ENCODE measurements at places on chromosomes 3 and 15.

DNA sequence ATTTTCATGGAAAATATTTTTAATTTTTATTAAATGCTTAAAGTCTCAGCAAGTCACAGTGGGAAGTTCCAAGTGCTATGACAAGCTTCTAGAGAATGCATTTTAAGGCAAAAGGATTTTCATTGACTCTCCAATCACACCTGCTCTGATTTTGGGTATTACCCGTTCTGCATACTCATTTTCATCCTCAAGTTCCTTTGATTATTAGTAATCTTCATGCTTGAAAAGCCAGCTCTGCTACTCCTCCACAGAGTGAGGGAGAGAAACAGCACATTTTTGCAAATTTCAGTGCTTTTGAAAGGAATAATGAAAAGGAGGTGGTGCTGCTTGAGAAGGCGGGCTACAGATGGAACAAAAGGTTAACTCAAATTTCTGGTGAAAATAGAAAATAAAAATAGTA lies 450.7 kb downstream of the NSUN3 start:
- no peak for DNase-seq

DNA sequence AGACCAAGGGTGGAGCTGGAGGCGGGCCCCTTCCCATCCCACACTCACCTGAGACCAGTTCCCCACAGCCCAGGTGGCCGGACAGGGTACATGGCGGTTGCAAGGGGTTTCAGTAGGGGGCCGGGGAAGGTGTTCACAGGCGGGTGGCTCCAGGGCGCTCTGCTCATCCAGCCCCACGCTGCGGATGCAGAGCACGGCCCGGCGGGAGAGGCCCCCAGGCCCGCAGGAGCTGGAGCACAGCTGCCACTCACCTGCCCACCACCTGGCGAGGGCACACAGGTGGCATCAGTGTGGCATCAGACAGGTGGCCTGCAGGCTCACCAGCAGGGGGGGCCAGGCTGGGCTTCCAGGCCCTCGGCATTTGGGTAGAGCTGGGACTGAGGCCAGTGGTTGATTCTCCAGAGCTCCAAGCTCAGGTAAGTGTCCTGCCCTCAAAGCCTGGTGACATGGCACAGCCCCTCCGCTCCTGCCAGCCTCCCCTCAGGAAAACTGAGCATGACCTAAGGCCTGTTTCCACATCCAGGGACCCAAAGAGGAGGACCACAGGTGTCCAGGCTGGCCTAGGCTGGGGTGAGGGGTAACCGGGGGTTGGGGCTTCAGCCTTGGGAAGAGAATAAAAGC lies 43.8 kb downstream of the ADAMTS7 start:
- no peak for DNase-seq

GRCh38 chr3:24545887-24546286 lies 51.2 kb upstream of the THRB start:
- no peak for DNase-seq

DNA sequence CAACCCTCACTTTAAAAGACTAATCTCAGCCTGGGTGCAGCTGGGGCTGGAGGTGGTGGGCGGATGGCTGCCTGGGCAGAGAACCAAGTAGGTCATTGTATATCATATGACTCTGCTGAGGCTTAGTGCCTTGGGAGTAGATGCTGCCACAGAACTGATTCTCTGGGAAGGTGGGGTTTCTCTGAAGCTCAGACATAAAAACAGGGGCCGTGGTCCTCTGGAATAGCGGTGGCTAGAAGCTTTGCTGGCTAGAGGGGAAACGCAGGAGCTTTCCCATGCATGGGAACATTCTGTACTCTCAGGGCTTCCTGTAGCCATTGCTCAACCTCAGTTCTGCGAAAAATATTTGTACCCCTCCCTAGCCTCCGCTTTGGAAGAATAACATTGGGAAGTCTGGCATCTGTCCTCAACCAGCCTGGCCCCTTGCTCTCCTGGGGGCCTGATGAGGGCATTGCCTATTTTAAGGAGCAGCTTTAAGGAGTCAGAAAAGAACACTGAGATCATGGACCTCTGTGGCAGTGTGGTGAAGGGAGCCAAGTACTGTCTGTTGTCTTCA lies 14.7 kb downstream of the TIMP4 start:
- no peak for DNase-seq

- DNase-seq = peak; percentile 65
Observed at GRCh38 chr3:50503504-50504342, at the start of gene CACNA2D2. Gene CACNA2D2 (minus strand): TSS chr3:50503634. CDS start chr3:50503423, 211 bp downstream.

GRCh38 chr15:52529940-52530339 lies 1.3 kb upstream of the MYO5A start:
- no peak for DNase-seq

DNA sequence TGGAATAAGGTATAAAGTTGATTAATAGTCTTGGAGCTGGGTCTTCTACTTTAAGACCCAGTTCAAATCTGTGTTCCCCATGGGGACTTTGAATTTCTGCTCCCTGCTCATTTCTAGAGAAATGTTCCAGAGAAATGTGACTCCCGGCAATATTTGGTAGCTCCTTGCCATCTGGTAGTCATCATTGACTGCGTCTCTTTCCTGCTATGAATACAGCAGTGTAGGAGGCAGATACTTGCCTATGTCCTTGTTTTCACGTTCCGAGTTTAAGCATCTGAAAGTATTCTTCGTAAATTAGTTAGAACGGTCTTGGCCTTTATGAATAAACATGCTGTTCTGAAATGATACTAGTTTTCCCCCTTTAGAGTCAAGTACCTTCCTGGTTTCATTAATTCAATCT lies 352.9 kb downstream of the PTPRG start:
- no peak for DNase-seq

- DNase-seq = no peak
Observed at GRCh38 chr3:64685800-64686445, 1.9 kb downstream of the ADAMTS9 start.

- no peak for DNase-seq
Observed at GRCh38 chr3:117873249-117873600, 1161.4 kb downstream of the IGSF11 start.

DNA sequence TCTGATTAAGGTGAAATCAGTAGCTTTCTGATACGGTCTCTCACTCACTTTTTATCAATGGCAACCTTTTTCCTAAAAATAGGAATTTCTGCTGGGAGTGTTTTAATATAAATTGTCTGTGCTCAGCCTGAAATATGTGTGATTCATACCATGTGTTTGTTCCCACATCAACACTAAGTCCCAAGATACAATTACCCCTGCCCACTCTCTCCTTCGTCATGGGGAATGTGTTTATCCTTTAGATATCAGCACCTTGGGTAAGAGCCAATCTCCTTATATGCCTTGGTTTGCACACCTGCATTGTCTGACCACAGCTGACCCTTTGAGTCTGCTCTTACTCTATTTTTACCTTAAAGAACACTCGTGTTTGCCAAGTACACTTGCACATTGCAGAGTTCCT lies 356.4 kb downstream of the LPP start:
- no peak for DNase-seq

DNA sequence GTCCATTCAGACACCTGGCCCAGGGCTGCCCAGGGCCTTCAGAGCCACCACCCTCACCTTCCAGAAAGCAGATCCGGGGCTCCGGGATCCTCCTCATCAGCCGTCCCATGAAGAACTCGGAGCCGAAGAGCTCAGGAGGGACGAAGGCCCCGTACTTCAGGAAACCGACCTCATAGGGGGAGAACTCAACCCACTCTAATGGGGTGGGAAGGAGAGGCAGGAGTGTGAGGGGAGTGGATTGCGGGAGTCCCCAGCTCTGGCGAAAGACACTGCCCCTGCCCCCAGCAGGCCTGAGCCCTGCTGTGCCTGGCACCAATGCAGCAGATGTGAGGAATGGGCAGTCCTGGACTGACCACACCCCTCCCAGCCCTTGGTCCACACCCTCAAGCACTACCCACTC lies 22.6 kb downstream of the PLA2G4D start:
- DNase-seq = no peak

DNA sequence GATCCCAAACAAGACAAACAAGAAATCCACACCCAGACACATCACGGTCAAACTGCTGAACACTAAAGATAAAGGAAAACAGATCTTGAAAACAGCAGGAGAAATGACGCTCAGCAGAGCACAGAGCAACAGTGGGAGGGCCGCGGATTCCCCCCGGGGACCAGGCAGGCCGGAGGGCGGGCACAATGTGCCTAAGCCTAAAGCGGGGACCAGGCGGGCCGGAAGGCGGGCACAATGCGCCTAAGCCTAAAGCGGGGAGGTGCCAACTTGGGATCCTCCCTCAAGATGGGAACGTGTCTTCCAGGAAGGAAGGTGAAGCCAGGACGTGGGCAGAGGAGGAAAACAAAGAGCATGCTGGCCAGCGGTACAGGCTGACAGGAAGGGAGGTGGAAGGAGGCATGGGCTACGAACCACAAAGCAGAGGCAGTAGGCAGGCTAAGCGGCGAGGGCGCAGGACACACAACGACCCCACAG lies 31.1 kb downstream of the CYFIP1 start:
- peak; percentile 33 for DNase-seq

DNA sequence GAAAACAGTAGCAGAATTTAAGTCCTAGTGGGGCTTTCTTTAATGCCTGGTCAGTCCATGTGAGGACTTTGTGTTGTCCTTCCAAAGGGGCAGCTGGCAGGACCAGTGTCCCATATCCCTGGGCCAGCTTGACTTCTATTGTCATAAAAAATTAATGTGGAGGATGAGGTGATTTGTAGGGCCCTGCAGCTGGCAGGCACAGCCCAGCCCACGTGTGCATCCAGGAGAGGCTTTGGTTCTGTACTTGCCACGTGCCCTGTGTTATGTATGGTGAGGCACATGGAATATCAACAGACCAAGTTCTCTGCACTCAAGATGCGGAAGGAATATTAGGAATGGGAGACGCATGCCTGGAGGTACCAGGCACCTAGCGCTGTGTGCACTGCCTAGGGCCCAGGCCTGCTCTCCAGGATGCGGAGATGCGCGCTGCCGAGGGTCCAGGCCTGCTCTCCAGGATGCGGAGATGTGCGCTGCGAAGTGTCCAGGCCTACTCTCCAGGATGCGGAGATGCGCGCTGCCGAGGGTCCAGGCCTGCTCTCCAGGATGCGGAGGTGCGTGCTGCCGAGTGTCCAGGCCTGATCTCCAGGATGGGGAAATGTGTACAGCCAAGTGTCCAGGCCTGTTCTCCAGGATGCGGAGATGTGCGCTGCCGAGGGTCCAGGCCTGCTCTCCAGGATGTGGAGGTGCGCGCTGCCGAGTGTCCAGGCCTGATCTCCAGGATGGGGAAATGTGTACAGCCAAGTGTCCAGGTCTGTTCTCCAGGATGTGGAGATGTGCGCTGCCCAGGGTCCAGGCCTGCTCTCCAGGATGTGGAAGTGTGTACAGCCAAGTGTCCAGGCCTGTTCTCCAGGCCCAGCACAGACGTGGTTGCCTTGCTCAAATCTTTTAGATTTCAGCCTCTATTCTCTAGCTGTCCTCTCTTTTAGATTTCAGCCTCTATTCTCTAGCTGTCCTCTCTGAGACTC lies 183.3 kb upstream of the ROPN1 start:
- DNase-seq = no peak

GRCh38 chr3:5140230-5140621 lies 18.1 kb downstream of the ARL8B start:
- no peak for DNase-seq

GRCh38 chr3:24264748-24265158 lies 229.9 kb downstream of the THRB start:
- no peak for DNase-seq

- no peak for DNase-seq
Observed at GRCh38 chr3:192422997-192423342, 304.4 kb downstream of the FGF12 start.

DNA sequence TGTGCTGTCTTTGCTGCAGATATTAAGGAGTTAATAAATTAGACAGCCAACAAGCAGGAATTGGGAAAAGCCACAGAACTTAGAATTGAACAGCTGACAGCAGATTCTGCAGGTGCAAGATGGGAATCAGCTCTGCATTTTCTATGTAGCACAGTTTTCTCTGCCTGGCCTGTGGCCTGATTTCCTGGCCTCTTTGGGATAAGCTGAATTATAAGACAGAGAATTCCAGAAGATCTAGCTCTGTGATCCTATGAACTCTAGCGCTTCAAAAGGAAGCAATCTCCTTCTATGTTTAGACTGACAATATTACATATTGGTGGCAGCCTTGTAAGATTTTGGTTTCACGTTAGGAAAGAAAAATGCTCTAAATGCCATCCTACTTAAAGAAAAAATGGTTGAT lies 24.0 kb upstream of the SOX2 start:
- no peak for DNase-seq

GRCh38 chr15:72591361-72591760 lies 63.1 kb upstream of the GOLGA6B start:
- DNase-seq = no peak

DNA sequence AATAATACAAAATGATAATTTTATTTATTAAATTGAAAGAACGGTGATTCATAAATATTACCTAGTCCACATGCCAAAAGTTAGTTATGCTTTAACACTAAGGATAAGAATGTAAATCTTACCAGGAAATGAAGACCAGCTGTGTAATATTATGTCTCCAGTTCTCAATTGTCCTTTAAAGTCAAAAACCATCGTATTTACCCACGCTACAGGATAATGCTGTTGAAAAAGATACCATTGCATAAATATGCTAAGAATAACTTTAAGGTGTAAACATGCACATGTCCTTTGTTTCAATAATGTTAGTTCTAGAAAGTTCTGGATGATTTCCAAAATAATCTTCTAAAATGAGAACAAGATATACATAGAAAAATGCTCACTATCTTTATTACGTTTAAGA lies 103.5 kb downstream of the FAIM start:
- no peak for DNase-seq

- DNase-seq = no peak
Observed at GRCh38 chr3:158731486-158731885, 771 bp downstream of the RARRES1 start.

DNA sequence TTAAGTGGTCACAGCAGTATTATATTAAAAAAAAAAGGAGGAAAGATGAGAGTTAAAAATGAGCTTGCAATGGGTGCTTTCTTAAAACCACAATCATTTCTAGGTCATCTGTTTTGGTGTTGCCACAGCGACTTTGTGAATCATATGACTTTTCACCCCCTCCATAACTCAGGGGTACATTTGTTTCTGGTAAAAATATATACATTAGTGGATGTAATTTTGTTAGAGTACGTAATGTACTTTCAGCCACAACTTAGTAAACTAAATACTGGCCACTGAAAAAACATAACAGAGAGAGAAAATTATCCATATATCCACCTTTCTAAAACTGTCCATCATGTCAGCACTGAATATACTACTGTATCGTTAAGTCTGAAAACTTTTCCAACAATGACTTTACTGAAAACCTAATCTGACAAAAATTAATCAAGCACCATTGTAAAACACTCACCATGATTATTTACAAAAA lies 3.4 kb downstream of the ANKRD28 start:
- DNase-seq = no peak

DNA sequence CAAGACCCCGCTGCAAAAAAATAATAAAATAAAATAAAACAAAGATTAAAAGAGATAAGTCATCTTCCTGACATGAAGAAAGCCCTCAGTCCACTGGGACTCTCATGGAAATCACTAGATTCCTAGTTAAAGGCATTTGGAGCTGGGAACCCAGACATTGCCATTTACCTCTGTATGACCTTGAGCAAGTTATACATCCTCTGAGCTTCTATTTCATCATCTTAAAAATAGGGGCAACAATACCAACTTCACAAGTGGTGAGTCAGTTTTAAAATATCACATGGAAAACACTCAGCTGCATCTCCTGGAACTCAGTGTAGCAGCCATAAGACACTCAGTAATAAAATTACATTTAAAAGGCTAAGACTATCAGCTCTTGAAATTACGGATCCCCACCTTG lies 334.8 kb downstream of the ERC2 start:
- no peak for DNase-seq

Data from memory B cell (primary cell).